Occipital lobe (tissue), 3 donors: ENCODE measurements at places on chromosomes 6 and 20. TPM values are rescaled to one million over a fixed set of nuclear protein-coding genes. Genes with fewer than 3 reads are reported as not detected.

STX11 gene
- total RNA-seq = 0.78 TPM

NKX2-2 gene
- total RNA-seq = 0.31 TPM

RSPH4A gene
- 2.7 TPM for total RNA-seq

GRCh38 chr6:163415620-163416556 lies 1.4 kb downstream of the QKI start:
- DNase-seq = no peak

DNA sequence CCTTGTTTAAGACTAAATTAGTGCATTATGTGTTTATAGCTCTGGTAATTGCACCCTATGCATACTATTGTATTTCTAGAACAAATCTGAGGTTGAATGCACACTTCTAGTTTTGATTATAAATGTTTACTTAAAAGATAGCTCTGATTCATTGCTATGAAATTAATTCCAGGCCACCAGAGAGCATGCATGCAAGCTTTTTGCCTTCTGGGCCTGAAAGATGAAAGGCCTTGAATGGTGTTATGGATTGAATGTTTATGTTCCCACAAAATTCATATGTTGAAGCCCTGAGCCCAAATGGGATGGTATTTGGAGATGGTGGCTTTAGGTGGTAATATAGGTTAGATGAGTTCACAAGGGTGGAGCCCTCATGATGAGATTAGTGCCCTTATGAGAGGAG lies 695.0 kb upstream of the MAP3K7 start:
- DNase-seq = no peak

GRCh38 chr6:152566103-152566875 lies 70.9 kb downstream of the SYNE1 start:
- no peak for DNase-seq

DNA sequence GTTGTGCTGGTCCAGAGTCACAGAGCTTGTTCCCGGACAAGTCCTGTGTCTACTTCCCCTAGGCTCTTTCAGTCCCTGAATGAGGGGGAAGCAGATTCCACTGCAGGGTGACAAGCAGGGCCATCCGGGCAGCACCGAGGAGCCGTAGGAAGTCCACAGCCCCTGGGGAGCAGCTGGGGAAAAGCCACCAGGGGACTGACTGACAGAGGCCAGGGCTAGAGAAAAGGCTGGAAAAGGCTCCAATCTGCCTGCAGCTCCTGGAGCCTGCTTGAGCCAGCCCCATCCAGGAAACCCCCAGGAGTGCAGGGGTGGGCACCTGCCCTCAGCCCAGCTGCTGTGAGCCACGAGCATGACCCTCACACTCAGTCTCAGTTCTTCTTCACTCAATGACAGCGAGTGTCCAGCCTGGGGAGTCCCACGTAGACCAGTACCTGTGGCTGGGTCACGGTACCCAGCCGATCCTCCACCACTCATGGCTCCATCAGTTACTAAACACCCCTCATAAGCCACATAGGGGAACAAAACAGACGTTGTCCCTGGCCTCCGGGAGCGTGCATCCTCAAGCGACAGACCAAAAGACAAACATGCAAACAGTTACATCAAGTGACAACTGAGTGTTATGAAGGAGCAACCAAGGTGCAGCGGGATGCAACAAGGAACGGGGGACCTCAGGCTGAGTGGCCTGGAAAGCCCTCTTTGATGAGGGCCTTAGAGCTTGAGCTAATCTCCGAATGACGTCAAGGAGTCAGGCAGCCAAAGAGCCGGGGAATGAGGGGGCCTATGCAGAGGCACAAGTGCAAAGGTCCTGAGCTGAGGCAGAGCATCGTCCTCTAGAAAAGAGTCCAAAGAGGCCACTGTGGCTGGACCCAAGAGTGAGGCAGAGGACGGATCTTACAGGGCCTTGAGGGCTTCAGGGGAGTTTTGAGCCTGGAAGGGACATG lies 24.8 kb upstream of the VSTM2L start:
- DNase-seq = no peak

GRCh38 chr6:15479761-15480160 lies 183.1 kb downstream of the DTNBP1 start:
- DNase-seq = no peak

GRCh38 chr20:34515484-34516246 lies 557 bp upstream of the DYNLRB1 start:
- DNase-seq = peak; percentile 68

GRCh38 chr6:157074969-157075368 lies 248.3 kb downstream of the TMEM242 start:
- no peak for DNase-seq

GRCh38 chr6:87071683-87072082 lies 23.2 kb downstream of the CGA start:
- DNase-seq = no peak

DNA sequence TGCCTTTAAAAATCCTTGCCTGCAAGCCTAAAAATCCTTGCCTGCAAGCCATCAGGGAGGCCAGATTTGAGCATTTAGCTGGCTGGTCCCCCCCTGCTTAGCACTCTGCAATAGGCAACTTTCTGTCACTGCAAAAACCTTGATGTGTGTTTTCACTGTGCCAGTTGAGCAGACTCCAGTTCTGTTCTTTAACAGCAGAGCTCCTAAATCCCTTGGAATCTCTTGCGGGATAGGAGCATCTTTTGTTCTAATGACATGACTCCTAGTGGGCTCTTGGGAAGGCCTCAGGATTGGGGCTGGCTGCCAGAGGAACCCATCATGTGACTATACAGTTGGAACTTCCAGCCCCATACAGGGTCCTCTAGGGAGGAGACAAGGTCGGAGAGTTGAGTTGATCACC lies 50.4 kb downstream of the FAM184A start:
- DNase-seq = no peak

GRCh38 chr20:62952373-62952967 lies at the start of gene SLC17A9:
SLC17A9 (plus strand) TSS chr20:62952709; CDS start chr20:62952831, 122 bp downstream.
- no peak for DNase-seq

- no peak for DNase-seq
These were observed 80.2 kb downstream of the PLCB1 start for GRCh38 chr20:8212286-8212685.

DNA sequence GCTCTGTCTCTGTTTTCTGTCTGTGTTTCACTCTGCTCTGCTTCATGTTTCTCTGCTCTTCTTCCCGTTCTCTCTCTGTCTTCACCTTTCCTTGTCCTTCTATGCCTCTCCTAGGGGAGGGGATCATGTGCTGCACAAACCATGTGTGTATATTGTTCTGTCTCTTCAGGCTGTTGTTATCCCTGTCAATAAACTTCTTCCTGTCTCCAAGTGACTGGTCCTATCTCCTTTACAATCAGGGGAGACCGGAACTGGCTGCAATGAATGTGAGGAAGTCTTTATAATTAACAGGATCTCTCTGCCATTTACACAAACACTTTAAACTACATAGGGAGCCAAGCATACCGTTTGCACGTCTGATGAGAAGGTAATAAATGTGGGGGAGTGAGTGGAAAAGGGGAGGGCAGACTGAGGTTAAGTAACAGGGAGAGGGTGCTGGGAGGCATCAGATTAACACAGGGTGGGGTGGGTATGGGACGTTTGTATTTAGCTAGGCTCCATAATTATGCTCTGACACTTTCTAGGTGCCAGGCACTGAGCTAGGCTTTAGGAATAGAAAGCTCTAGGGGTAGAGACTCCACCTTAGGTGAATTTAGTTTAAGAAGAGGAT lies 626.1 kb downstream of the DHX35 start:
- DNase-seq = no peak

DNA sequence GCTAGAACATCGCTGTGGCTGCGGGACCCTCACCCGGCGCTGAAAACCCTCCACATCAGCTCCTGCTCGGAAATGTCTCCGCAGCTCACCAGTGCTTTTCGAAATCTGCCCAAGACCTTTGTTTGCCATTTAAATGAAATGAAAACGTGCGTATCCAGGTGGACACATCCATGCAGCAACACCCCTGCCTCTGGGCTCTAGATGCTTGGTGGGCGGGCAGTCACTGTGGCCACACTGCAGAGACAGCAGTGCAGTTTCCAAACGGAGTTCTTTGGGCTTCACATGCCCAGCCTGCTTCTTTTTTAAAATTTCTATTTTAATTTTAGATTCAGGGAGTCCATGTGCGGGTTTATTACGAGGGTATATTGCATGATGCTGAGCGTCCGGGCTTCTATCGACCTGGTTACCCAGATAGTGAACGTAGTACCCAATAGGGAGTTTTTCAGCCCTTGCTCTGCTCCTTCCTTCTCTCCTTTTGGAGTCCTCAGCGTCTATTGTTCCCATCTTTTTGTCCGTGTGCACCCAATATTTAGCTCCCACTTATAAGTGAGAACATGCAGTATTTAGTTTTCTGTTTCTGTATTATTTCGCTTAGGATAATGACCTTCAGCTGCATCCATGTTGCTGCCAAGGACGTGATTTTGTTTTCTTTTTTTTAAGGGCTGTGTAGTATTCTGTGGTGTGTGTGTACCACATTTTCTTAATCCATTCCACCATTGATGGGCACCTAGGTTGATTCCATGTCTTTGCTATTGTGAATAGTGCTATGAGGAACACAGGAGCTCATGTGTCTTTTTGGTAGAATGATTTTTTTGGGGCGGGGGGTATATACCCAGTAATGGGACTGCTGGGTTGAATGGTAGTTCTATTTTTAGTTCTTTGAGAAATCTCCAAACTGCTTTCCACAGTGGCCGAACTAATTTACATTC lies 4.8 kb upstream of the TUBB2B start:
- DNase-seq = no peak

DNA sequence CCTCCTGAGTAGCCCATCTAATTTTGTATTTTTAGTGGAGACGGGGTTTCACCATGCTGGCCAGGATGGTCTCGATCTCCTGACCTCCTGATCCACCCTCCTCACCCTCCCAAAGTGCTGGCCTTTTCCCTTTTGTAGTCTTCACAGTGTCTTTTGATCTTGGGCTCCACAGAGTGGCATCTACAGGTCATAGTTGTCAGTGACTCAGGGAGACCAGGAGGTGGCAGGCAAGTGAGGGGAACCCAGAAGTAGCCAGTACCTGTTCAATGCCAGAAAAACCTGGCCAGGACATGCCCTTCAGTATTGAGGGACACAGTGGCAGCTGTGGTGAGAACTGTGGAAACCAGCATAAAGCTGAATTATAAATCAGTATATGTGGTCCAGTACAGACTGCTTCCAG lies 19.6 kb downstream of the RPP21 start:
- DNase-seq = no peak

DNA sequence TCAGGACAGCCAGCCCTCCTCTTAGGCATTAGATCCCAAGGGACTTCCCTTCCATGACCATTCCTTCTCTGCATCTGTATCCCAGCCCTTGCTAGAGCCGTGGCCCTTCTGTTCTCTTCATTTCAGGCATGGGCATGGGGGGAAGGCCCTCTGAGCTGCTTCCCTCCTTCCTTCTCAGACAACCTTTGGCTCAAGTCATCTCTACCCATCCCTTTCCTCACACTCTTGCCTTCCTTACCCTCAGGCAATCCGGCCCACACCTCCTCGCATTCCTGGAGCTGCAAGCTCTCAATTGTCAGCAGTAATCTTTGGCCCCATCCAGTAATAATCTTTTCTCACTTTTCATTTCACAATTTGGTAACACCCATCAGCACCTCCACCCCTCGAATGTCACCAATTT lies 426.9 kb upstream of the JARID2 start:
- no peak for DNase-seq

- no peak for DNase-seq
These were observed 304.3 kb upstream of the SUPT3H start for GRCh38 chr6:45681860-45682511.

GRCh38 chr20:58751979-58752378 lies 59.4 kb downstream of the NPEPL1 start:
- DNase-seq = no peak

DNA sequence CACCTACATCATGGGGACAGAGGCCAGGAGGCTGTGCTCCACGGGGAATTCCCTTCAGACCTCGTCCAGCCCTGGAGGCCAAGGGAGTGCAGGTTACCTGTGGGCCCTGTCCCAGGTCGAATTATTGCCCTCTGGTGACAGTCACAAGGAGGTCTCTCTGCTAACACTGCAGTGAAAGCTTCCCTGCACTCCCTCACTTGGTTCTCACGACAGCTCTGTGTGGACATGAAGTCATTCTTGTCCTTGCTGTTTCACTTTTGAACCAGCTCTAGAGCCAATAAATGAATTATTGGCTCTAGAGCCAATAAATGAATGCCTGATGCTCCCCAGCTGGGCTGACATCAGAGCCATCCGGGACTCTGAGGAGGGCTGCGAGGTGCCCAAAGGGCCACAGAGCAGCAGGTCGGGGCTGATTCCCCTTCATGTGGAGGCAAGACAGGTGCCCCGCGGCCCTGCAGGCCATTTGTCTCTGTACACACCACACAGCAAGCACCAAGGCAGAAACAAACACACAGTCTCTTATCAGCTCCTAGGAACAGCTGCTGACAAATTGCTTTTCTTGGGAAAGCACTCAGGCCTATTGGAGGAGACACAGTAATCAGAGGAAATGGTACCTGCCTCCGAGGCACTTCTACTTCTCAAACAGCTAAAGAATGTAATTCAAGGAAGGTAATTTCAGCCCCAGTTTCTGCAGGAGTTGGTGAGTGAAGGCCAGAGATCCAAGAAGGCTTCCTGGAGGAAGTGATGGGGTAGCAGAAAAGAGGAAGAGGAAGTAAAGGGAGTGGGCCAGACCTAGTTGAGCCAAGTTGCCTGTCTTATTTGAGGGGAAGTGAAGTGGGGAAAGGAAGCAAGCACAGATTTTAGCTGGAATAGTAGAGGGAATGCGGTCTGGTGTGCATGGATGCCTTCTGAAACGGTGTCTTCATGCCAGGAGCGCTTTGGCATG lies 27.5 kb upstream of the TBXT start:
- no peak for DNase-seq

DNA sequence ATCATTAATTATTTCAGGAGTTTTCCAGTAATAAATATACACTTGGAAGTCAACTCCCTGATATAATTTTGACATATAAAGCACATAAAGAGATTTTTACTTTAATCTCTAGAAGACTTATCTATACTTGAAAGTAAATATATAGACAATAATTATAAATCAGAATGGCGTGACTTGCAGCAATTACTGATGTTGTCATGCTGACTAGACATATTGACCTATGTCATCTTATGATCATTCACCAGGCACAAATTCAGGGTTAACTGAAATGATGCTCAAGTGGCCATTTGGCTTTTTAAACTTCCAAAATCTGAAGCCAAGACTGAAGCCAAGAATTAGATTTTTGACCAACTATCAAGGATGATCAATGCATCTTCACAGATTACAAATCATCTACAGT lies 192.2 kb downstream of the MCHR2 start:
- DNase-seq = no peak

DNA sequence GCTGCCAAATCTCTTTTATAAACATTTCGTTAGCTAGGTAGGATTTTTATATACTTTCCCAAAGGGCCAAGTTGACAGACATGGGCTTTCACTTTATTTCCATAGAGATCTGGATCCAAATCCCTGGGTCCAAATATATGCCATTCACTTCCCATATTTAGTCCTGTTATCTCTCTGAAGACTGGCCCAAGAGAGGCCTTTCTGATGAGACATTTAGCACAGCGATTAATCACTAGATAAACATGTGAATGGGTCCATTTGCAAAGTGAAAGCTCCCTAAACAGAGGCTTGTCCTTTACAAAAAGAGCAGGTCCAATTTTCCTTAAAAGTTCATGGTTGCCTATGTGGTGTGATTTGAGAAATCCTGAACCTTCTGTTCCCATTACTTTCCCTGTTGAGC lies 132.6 kb downstream of the TRMT11 start:
- no peak for DNase-seq
